ENCODE measurements at places on chromosomes 1 and 21.

DNA sequence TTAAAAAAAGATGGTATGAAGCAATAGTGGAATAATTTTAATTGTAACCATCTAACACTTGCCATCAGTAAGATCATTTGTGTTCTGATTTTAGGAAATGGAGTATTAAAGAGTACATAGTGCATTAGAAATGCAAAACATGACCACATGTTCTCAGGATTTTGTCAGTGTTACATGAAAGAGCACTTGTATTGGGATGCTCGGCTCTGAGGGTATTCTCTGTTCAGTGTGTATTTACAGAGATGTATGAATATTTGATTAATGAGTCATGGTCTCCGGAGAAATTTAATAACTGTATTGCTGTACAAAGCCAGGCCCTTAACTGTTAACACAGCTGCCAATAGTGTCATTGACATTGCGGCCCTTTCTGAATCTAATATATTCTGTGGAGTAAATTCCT is 91.7 kb downstream of the ATG4C start:
- no peak for DNase-seq

DNA sequence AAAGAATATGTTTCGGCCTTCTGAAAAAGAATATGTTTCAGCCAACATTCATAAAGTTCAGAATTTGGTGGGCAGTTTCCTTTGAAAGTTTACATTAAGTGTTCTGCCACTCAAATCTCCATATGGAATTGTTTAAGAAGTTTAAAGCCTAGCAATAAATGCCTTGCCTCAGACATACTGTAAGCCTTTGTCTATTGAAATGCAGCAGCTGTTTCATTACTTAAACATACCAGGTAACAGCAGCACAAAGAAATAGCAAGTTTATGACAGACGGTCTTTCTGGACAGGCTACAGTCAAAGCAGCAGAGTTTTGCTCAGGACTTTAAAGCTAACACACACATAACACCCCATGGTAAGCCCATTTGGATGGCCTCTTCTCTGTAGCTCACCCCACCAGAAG is 38.5 kb upstream of the C1orf105 start:
- DNase-seq, result no peak

- DNase-seq, result no peak
Measured at GRCh38 chr1:19151537-19151936, 58.5 kb downstream of the UBR4 start.

- DNase-seq, result no peak
Measured at GRCh38 chr21:42120903-42121535, 49.9 kb downstream of the UMODL1 start.

- no peak for DNase-seq
Measured at GRCh38 chr1:19345391-19345790, 33.3 kb downstream of the SLC66A1 start.

- DNase-seq, result no peak
Measured at GRCh38 chr1:98098473-98098872, 177.6 kb upstream of the DPYD start.
